ENCODE measurements at places on chromosomes 5 and 9. TPM values are rescaled to one million over a fixed set of nuclear protein-coding genes. Genes with fewer than 3 reads are reported as not detected.

- no peak for DNase-seq
Observed at GRCh38 chr9:32426278-32426939, 42.0 kb downstream of the ACO1 start.

DNA sequence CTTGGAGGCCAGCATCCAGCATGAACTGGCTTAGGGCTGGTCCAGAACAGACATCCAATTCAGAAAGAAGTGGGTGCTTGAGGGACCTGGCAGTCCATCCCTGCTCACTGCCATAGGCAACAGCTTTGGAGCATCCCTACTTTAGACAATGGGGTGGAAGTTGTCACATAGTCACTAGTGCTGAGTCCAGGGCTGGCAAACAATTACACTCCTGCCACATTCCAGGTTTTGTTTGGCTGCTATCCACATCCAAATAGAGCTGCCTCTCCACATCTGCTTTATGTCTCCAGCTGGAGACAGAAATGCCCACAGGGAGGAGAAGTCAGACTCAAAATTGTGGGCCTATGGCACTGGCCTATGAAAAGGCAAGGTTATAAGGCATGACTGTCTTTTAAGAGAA, 7.0 kb downstream of the FSTL4 start:
- no peak for DNase-seq

DNA sequence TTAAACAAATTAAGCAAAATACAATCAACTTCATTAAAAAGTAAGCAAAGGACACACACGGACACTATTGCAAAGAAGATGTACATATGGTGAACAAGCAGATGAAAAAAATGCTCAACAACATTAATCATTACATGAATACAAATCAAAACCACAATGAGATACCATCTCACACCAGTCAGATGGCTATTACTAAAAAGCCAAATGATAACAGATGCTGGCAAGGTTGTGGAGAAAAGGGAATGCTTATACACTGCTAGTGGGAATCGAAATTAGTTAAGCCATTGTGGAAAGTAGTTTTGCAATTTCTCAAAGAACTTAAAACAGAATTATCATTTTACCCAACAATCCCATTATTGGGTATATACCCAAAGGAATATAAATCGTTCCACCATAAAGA, 636.2 kb upstream of the ST8SIA4 start:
- no peak for DNase-seq

GRCh38 chr5:3590161-3590966, 5.3 kb upstream of the IRX1 start:
- no peak for DNase-seq

GRCh38 chr5:32559921-32560320, 25.4 kb upstream of the SUB1 start:
- no peak for DNase-seq

DNA sequence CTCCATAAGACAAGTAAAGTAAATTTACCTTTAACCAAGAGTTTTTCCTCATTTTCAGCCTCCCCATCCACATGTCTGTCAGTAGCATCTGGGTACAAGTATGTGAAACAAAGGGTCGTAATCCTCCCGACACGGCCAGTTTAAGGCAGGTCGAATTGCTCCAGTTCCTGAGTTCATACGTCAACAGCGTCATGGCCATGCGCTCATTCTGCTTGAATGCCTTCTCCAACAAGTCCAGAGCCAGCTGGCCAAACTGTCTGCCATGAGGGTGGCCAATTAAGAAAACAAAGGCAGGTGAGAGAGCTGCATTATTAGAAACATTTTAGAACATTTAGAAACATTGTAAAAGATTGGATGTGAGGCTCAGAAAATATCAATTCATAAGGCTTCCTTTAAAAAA, 87.5 kb downstream of the TRPM6 start:
- DNase-seq: no peak

GRCh38 chr5:79795764-79796398, 106.2 kb downstream of the CMYA5 start:
- DNase-seq: no peak

DNA sequence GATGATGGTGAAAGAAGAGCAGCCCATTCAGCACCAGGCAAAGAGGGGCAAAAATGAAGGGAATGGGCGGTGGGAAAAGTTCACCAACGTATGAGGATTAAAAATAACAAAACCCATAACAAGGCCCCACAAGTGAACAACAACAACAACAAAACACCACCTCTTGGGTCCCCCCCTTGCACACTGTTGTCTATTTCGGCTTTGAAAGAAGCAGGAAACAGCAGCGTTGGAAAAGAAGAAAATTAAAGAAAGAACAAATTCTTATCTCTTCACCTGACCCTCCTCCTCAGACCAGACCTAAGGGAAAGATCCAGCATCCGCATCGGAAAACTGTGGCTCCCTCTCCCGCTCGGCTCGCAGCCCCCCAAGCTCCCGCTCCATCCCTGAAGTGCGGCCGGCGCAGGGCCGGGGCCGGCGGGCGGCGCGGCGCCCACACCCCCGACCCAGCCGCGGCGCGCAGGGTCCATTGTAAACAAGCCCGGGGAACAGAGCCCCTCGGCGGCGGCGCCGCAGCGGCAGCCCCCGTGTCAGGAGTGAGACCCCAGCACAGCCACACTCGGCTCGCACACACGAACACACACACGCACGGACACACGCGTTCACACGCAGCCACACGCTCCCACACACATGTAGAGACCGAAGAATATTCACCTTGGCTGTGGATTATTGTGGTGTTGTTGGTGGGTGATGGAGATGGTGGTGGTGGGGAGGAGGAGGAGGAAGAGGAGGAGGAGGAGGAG, 535 bp downstream of the RFX3 start:
- DNase-seq: peak; percentile 24

GRCh38 chr9:135410831-135411473, 68.6 kb upstream of the PPP1R26 start:
- no peak for DNase-seq

DNA sequence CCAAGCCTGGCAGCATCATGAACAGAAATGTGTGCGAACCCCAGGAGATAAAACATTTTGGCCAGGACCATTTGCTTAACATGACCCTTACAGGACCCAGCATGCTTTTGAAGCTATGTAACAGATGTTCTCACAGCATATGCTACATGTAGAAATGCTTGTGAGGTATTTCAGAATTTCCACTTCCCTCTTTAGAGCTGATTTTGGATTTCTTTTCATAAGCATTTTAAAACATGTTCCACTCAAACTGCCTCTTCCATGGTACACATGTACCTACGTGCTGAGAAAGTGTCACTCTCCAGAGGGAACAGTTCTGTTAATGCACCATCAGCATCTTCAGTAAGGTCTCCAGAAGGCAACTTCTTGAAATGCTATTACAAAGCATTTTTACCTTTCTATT, 15.7 kb upstream of the TSSK1B start:
- no peak for DNase-seq

GRCh38 chr5:153367466-153367865, 123.0 kb upstream of the GRIA1 start:
- DNase-seq: peak; percentile 80

SCGB3A2 gene
- polyA plus RNA-seq: 0.63 TPM

CHSY3 gene
- 5.2 TPM for polyA plus RNA-seq

Data from muscle of arm (tissue), 14 donors.